Hematopoietic multipotent progenitor cell treated with erythropoietin and hydrocortisone succinate and interleukin-3 and kit ligand, for 4 days (in vitro differentiated cells): ENCODE measurements at places on chromosomes 3 and 15.
A peak's percentile ranks its signal among the peaks of the same experiment; 100 is the strongest.

- DNase-seq, result peak; percentile 6
These were observed 175.5 kb downstream of the NECTIN3 start for GRCh38 chr3:111246967-111247760.

- peak; percentile 73 for DNase-seq
These were observed 5.9 kb upstream of the CALML4 start for GRCh38 chr15:68210821-68211655.

DNA sequence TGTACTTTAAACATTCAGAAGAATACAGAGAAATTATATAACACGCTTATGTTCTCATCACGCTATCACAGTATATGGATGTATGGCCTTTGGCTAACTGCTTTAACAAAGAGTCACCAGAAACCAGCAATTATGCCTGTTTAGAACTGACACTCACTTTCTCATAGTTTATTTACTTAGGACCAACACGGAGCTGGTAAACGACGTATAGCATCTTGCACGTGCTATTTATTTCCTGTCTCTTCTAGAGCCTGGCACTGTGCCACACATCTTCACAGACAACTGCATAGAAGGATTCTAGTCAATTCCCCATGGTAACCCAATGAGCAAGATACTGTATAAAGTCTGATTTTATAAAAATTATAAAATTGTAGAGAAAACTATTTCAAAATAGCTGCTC is 43.6 kb downstream of the TBC1D2B start:
- peak; percentile 52 for DNase-seq

DNA sequence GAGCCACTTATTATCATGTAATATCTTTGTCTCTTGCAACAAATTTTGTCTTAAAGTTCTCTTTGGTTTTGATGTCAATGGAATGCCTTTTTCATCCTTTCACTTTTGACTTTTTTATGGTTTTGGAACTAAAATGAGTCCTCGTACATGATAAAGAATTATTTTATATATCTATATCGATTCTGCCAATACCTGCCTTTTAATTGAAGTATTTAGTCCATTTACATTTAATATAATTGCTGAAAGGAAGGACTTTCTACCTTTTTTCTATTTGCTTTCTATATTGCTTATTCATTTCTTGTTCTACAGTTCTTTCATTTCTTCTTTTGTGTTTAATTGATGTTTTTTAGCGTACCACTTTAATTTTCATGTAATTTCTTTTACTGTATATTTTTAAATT is 32.8 kb downstream of the GABRA5 start:
- no peak for DNase-seq

GRCh38 chr3:30554317-30554690 is 52.1 kb upstream of the TGFBR2 start:
- DNase-seq, result no peak

- no peak for DNase-seq
These were observed 913.9 kb upstream of the CFAP20DC start for GRCh38 chr3:59963676-59964075.

GRCh38 chr15:68821190-68821840 is 620 bp upstream of the ANP32A start:
- DNase-seq, result peak; percentile 47

DNA sequence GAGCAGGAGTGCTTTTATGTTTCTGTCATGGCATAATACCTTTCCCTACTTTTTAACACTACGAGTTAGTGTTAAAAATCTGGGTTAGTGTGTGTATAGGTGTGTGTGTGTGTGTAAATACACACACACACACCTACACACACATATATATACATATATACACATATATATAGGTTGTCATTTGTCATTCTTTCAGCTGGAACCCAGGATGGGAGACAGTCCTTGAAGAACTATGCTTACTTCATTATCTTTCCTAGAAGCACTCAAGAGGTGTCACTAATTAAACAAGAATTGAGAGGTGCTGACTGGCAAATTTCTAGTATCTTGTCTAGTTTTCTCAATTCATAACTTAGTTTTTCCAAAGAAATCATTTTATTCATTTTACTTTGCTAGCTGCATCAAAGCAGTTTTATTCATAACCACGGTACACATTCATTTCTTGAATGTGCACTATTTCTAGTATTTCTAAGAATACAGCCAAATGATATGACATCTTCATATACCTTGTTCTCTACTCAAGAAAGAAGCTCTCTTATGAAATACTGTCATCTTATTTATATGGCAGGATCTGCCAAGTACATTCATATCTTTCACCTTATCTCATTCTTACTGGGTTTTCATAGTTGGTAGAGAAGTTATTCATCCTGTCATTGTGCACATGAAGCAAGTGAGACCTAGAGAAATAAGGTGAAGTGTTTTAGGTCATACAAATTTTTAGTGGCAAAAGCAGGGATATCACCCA is 46.6 kb downstream of the ISL2 start:
- no peak for DNase-seq

DNA sequence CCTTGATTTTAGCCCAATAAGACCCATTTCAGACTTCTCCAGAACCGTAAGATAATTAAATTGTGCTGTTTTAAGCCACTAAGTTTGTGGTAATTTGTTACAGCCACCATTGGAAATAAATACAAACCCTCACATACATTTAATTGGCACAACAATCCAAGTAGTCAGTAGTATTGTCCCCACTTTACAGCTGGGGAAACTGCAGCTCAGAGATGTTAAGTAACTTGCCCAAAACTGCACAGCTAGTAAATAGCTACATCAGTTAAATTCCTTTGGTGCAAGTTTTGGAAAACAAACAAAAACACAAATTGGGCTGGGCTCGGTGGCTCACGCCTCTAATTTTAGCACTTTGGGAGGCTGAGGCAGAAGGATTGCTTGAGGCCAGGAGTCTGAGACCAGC is 13.3 kb upstream of the IREB2 start:
- DNase-seq, result no peak

DNA sequence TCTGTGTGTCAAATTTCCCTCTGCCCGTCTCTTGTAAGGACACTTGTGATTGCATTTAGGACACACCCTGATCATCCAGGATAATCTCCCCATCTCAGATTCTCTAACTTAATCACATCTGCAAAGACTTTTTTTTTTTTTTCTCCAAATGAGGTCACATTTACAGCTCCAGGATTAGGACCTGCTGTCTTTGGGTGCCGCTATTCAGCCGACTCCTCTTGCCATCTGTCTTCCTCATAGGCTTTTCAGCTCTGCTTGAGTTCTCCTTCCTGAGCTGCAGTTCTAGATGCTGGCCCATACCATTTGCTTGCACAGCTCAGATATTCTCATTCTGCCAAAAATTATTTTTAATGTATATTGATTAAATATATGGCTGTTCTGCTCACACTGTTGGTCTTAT is 94.3 kb upstream of the TLE3 start:
- DNase-seq, result no peak

DNA sequence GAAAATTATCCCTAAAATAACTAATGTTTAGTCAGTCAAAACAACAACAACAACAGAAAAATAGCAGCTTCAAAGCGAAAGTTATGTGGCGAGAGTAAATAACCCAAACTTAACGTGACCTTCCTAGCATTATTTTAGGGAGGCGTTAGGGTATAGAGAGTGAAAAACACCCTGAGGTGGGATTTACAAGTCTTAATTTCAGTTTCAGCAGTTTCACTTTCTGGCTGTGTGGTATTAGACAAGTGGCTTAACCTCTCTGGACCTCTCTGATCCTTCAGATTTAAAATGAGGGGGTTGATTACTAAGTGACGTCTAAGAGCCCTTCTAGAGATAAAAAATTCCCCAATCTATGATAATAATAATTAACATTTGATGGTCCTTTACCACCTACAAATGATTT is 291.2 kb downstream of the ZBTB20 start:
- no peak for DNase-seq

- DNase-seq, result no peak
These were observed 83.8 kb upstream of the SUCLG2 start for GRCh38 chr3:67737906-67738865.

- DNase-seq, result peak; percentile 69
These were observed 10.9 kb downstream of the LRRFIP2 start for GRCh38 chr3:37163262-37164015.

- DNase-seq, result no peak
These were observed 18.8 kb downstream of the BCL2L10 start for GRCh38 chr15:52093539-52094510.

DNA sequence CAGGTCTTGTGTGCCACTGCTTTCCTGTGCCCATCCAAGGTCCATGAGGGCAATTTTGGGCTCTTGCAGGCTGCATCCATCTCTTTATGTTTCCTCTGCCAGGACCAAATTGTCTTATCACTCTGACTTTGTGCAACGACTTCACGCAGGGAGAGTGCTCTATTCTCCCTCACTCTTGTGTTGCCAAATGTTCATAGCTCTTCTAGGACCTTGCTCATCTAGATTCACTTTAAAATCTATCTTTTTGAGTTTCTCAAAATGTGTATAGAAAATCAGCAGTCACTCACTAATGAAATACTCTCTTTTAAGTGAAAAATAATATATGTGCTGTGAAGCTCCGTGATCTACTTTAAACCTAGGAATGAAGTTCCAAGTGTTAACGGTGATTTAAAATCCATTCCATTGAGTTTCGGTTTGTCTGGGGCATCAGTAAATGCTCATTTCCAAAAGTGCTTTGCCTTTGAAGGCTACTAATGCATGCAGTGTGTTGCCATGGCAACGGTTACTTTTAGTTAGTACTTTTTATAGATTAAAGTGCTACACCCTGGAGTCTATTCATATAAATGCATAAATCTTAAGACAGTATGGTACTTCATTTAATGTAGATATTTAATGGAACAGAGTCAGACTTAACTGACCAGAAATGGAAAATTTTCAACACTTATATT is 46.6 kb upstream of the GOLGA8J start:
- no peak for DNase-seq

GRCh38 chr3:154973851-154974250 is 106.3 kb upstream of the MME start:
- DNase-seq, result no peak

GRCh38 chr15:31227235-31227634 is 99.4 kb upstream of the KLF13 start:
- DNase-seq, result no peak

- DNase-seq, result peak; percentile 13
These were observed 70.2 kb downstream of the TFG start for GRCh38 chr3:100779480-100779879.

- DNase-seq, result no peak
These were observed 107.4 kb downstream of the APBA2 start for GRCh38 chr15:28993051-28993719.

- DNase-seq, result no peak
These were observed 34.8 kb downstream of the EIF4E3 start for GRCh38 chr3:71690341-71690841.

DNA sequence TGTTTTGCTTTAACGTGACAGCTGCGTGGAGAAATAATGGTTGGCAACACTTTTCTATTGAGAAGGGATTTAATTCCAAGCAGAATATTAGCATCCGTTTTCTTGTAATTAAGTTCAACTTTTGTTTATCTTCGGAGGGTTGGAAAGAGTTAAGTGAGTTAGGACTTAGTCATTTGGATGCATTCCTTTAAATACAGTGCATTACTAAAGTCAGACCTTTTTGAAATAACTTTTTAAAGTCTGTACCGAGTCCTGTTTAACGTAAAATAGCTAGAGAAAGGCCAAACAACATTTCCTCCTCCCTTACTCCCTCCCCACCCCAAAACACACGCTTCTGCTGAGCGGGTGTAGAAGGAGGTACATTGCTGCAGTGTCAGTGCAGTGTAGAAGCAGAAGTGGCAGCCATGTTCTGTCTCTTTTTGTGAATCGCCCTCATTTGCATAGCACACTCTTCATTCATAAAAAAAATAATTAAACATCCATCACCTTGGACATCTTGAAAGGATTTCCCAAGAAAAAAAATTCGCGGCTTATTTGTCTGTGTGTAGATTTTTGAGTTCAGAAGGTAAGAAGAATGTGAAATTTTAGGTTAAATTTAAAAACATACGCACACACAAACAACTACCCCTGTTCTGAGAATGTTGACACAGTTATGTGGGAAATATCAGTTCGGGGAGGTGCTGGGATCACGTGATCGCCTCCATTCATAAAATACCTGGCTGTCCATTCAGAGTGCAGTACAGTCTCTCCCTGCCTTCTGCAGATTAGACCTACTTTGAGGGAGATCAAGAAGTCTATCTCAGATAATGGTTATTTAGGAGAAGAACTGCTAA is 1.6 kb downstream of the SPRED1 start:
- peak; percentile 86 for DNase-seq

GRCh38 chr15:67836955-67837354 is 2.9 kb downstream of the RNU6-1 start:
- DNase-seq, result no peak

- no peak for DNase-seq
These were observed 615.7 kb upstream of the UBE2E2 start for GRCh38 chr3:22587446-22587845.

DNA sequence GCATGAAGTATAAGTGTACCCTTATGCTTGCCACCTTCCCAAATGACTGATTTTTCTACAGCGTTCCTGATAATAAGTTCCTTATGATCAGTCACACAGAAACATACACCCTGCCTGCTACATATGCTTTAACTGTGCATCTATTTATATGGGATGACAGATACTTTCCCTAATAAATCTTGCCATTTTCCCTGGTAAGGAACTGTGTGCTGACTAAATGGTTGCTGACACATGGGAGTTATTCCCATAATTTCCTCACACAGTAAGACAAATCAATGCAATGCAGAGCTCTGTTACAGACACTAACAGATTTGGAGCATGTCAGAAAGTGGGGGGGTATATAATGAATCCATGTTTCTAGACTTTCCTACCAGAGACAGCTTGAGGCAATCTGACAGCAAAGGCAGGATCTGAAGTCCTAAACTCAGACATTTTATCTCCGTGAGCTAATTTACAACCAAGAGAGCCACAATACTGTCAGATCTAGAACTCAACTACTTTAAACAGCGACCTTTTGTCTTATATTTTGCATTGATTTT is 86.9 kb upstream of the TCF12 start:
- no peak for DNase-seq

- DNase-seq, result peak; percentile 93
These were observed 77.9 kb downstream of the ITPR1 start for GRCh38 chr3:4570840-4571621.

GRCh38 chr15:62066663-62067447 is at the start of gene C2CD4A:
TSS of gene C2CD4A (plus strand) at chr15:62066977. CDS start at chr15:62067614, 637 bp downstream.
- DNase-seq, result peak; percentile 71

- DNase-seq, result peak; percentile 27
These were observed 31.4 kb upstream of the MGLL start for GRCh38 chr3:127853681-127854080.

DNA sequence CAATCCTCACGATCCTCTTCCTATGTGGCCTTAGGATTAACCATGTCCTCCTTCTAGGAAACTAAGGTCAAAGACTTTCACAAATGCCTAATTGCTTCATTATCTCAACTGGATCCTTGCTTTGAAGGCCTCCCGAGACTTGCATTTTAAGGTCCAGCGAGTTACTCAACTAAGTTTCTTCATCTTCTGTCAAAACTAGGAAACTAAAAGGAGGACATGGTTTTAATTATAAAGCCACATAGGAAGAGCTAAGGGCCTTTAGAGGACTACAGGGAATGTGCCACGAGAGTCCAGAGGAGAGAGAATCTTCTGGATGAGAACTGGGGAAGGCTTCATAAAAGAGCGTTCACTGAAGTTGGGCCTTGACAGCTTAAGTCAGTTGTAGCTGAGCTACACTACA is 87.8 kb upstream of the LPP start:
- DNase-seq, result no peak
